ENCODE measurements at places on chromosomes 5 and 9. TPM values are rescaled to one million over a fixed set of nuclear protein-coding genes. Genes with fewer than 3 reads are reported as not detected.

The NEUROG1 gene
- total RNA-seq: not detected

The ZDHHC11B gene
- total RNA-seq: 0.19 TPM

The POU4F3 gene
- 0.06 TPM for total RNA-seq

The PCDHA1 gene
- 0.45 TPM for total RNA-seq

The CEL gene
- 0.06 TPM for total RNA-seq
